ENCODE measurements at places on chromosomes 1 and 21.
A peak's percentile ranks its signal among the peaks of the same experiment; 100 is the strongest.

DNA sequence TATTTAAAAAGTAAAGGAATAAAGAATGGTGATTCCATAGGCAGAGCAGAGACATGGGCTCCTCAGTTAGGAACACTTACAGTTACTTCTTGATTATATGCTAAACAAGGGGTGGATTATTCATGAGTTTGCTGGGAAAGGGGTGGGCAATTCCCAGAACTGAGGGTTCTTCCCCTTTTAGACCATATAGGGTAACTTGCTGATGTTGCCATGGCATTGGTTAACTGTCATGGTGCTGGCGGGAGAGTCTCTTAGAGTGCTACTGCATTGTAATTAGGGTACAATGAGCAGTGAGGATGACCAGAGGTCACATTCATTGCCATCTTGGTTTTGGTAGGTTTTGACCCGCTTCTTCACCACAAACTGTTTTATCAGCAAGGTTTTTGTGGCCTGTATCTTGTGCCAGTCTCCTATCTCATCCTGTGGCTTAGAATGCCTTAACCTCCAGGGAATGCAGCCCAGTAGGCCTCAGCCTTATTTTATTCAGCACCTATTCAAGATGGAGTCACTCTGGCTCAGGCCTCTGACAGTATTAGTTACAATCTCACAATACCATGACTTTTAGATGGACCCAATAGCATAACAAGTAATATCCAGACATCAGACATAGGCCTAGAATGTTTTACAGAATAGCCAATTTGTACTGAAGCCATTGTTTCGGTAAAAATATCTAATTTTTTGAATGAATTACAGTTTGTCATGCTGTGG is 106.8 kb downstream of the ZBTB18 start:
- DNase-seq, result no peak

DNA sequence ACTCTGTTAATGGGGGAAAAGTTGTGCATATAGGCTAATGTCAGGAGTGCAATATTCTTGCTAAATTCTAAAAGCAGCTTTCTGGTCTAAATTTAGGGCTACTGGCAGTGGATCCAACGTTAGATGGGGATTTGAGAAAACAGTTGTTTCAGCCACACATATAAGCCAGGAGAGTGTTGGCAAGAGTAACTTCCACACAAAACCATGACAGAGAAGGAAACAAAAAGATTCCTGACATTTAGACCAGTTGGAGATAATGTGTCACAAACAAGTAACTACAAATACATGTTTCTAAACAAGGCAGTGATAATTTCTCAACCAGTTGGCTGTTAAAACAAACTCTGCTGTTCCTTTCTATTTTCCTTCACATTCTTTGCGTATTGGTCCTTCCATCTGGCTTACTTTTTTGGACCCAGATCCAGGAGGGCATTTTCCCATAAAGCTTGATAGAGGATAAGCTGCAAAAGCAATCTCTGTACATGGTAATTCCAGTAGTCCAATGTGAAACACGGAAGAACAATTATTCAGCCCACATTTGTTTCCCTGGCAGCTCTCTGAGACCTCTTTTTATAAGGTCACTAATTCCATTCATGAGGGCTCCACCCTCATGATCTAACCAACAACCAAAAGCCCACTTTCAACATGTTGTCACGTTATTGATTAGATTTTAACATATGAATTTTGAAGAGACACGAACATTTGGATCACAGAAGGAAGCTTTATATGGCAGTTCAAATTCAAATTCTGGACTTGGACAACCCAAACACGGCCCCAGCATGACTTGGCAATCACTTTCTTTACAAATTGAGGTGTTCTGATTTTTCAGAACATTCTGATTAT is 1888.6 kb downstream of the MRPL39 start:
- DNase-seq, result no peak

DNA sequence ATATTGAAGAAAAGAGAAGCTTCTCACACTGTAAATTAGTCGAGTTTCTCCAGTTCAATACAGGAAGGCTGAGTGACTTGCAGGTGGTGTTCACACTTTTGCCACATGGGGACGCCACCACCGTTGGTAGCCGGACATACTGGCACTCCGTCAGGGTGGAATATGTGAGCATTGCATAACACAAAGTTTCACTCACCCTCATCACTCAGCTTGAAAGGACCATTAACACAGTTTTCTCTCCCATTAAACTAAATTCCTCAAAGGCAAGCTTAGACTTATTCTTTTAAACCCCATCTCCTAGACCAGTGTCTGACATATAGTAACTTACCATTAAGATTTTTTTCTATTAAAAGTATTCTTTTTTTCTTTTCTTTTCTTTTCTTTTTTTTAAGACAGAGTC is 105.3 kb upstream of the SERBP1 start:
- peak; percentile 76 for DNase-seq

- DNase-seq, result no peak
Observed at GRCh38 chr1:65247419-65248359, 61.7 kb upstream of the DNAJC6 start.

GRCh38 chr1:40315795-40316594 is 1.1 kb downstream of the COL9A2 start:
- peak; percentile 68 for DNase-seq

GRCh38 chr1:182641561-182641960 is 37.4 kb upstream of the RGS16 start:
- DNase-seq, result no peak

- DNase-seq, result no peak
Observed at GRCh38 chr1:61287734-61288133, 205.4 kb downstream of the NFIA start.

- DNase-seq, result no peak
Observed at GRCh38 chr1:27603309-27603680, 649 bp downstream of the AHDC1 start.

DNA sequence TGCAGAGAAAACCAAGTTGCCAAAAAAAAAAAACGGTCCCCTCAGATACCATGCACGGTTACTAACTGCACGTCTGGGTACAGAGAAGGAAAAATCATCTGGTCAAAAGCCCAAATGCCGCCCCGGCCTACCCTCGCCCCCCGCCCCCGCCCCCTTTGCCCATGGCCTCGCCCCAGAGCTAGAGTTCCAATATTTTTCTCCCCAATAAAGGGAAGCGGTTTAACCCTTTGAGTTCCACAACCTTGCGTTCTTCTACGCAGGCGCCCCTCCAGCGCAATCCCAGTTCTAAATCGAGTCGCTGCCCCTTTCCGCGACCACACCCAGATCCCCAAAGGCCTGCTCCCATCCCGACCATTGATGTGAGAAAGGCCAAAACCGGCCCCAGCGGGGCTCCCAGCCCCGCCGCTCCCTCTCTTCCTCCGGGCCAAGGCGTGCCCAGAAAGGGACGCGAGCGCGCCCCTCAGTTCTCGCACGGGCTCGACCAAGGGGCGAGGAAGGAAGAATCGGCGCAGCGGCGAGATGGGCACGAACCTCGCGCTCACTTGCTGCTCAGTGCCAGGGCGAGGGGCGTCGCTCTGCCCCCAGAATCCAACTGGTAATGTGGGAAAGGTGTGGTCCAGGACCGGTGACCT is 797 bp downstream of the WDR47 start:
- DNase-seq, result peak; percentile 67

All from ecto neural progenitor cell (in vitro differentiated cells).